ENCODE measurements at places on chromosomes 3 and 15.

DNA sequence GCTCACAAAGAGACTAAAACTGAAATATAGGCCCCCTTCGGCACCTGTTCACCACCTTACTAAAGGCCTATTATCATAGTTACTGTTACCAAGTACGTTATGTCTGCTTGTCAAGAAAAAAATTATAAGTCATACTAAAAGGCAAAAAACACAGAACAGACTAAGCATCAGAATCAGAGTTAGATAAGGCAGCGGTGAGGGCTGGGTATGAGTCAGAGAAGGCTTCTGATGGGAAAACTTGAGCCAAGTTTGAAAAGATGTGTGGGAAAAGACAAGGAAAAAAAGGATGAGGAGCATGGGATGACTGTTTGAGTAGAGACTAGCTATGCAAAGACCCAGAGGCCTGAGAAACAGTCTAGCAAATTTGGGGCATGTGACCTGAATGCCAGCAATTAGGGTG is 387.2 kb upstream of the SGO1 start:
- no peak for DNase-seq

DNA sequence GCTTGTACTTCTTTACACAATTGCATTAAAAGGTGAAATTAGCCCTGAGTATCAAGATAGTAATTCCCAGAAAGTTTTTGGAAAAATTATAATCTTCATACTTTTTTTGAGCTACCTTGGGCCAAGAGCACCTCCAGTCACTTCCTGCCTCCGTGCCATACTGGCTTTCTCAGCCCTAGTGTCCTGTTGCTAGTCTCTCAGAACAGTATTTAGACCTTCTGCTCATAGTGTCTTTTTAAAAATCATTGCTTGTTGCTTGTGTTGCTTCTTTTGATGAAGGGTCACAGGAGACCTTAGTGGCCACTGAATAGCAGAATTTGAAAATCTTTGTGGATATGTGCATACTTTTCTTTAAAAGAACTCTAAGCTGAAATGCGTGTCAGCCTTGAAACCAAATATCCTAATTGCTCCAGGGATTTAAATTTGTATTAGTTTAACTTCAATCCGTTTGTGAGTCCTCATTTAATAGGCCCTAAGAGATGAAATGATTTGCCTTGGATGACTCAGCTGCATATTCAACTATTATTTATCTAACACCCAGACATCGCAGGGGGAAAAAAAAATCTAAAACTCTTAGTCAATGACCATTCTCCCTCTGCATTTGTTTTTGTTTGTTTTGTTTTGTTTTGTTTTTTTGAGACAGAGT is 29.1 kb upstream of the LXN start:
- no peak for DNase-seq

DNA sequence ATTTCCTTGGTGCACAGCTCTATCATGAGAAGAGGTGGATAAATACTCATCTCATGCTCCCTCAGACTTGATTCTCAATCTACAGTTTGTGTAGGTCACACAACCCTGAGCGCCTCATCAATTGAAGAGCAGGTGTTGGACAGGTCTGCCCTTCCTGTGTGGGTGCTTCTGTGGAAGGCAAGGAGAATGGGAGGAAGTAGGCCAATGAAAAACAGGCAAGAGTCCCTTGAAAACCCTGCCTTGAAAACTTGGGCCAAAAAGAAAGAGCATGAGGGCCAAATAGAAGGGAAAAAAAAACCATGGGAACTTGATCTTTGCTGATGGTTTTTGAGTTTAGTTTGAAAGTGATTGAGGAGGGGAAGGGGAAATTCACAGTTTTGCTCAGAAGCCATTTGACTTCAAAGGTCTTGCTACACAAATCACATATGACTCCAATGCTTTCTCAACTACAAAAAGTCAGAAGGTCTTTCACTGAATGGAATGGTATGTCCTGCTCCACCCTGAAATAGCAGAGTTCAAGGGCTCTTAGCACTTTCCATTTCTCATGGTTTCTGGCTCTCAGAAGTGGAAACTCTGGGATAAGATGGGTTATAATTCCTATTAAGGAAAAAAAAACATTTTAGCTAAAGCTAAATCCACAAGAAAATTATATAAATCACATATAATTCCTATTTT is 37.2 kb upstream of the TM4SF1 start:
- DNase-seq: no peak

DNA sequence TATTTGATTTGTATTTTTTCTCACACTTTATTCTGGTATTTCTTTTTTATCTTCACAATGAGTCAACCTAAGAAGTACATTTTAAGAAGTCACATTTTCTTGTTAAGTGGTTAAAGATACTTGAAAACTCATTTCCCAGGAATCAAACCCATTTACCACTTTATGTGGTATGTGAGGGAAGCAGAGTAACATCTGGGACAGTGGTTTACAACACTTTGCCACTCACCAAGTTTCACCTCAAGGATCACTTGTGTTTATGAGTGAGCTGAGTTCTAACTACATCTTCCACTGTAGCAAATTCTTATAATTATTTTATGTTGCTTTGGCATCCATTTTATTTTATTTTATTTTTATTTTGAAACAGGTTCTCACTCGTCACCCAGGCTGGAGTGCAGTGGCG is 53.8 kb downstream of the IGSF11 start:
- DNase-seq: no peak

DNA sequence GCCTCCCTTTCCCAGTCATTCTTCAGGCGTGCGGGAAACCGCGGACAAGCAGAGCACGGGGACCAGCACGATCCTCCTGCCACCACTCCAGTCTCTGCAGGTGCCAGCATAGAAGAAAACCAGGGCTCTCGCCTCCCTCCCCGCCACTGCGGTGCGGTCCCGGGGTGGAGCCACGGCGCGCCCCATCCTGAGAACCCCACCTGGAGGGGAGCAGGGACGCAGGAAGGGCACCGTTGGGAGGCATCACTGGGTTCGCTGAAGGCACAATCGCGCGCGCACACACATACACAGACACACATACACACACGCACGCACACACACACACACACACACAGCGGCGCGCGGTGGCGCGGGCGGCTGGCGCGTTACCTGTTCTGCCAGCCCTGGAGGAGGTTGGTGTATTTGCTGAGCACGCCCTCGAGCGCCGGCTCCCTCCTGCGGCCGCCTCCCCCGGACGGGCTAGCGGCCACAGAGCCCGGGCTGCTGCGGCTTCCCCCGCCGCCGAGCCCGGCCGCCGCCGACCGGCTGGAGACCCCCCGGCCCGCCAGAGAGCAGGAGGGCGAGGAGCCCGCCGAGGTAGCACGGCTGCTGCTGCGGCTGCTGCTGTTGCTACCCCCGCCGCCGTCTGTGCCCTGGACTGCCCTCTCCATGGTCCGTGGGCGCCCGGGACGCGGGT is 394 bp downstream of the OSBPL10 start:
- no peak for DNase-seq

DNA sequence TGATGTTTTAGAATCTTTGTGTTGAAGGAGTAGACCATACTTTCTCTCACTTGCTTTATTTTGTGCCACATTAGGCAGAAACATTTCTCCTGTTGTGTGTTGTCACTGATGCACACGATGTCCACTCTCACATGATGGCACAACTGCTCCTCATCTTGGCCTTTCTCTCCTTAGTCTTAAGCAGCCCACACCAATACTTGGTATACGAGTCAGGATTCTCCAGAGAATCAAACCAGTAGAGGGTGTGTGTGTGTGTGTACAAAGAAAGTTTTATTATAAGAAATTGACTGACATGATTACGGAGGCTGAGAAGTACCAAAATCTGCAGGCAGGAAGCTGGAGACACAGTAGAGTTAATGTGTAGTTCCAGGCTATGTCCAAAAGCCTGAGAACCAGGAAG is 187.1 kb downstream of the ALCAM start:
- DNase-seq: no peak

- DNase-seq: no peak
Observed at GRCh38 chr3:187025254-187025655, 94.9 kb downstream of the ST6GAL1 start.

DNA sequence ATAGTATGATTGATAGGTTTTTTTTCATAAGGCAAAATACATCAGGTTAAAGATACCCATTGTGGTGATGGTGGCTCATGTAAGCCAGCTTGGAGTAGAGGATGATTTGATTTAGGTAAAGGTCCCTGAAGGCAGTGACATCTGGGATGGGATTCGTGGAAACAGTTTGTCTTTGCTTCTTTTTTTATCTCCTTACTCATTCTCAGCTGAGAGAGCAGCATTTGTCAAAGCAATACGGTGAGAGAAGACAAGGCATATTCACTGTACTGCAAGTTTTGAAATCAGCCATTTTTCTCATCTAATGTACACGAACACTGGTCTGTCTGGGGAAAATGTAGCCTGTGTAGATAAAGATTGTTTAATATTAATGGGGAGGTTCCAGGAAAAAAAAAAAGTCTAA is 749.1 kb downstream of the SQOR start:
- DNase-seq: no peak

- DNase-seq: no peak
Observed at GRCh38 chr3:118267588-118267987, 767.1 kb downstream of the IGSF11 start.

GRCh38 chr3:169815590-169816150 is 3.0 kb upstream of the LRRC34 start:
- no peak for DNase-seq

DNA sequence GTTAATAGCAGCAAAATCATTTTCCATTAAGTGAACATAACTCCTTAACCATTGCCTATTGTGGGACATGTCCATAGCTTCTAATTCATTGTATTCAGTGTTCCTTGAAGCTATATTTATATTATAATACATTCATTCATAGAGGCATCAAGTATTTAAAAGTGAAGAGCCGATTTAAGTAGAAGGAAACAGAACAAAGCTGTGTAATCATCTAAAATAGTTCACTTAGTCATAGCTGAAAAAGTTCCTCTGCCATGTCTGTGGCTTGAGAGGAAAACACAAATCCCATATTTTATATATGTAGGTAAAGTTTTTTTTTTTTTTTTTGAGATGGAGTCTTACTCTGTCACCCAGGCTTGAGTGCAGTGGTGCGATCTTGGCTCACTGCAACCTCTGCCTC is 54.5 kb downstream of the TMEM108 start:
- DNase-seq: no peak

DNA sequence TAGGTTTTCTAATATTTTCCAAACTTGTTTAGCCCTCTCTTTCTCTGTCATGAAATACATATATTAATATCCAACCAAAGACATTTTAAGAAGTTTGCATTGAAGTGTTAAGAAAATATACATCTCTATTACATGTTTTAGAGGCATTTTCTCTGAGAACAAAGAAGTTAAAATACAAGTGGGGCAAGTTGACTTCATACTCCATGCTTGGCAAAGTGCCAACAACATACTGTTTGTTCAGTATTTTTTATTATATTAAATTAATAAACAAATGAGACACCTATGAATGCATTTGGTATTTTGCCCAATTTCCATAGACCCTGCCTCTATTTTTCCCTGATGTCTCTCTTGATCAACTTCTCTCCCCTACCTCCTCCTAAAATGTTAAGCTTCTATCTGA is 232.8 kb upstream of the MRPL3 start:
- no peak for DNase-seq

DNA sequence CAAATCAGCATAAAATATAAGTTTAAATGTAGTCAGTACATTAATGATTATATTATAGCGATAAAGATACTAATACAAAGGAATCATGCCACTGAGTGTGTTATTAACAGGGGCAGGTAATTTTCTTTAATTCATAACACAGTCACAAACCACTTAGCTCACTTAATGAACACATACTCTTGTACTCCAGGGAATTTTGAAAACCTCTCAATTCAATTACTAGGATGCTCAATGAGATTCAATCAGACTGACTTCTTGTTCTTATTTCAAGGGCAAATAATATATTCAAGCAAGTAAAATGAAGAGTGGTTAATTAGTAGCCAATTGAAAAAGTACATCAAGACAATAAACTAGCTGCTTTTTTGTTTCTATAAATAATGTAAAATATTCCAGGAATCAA is 5.8 kb upstream of the SUCNR1 start:
- no peak for DNase-seq

DNA sequence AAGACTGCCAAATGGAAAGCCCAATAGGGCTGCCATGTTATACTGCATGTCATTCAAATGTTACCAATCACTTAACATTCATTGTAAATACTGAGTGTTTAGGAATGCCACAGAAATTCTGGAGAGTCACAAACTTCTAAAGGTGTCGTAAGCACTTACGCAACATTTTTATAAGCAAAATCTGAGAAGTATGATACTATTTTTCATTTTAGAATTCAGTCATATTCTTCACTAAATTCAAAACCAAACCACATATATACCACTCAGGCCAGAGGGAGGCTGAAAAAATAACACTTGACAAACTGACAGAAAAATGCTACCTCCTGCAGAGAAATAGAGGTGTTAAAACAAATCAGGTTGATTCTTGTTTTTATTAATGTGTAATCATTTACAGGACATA is 89.8 kb downstream of the THBS1 start:
- no peak for DNase-seq

DNA sequence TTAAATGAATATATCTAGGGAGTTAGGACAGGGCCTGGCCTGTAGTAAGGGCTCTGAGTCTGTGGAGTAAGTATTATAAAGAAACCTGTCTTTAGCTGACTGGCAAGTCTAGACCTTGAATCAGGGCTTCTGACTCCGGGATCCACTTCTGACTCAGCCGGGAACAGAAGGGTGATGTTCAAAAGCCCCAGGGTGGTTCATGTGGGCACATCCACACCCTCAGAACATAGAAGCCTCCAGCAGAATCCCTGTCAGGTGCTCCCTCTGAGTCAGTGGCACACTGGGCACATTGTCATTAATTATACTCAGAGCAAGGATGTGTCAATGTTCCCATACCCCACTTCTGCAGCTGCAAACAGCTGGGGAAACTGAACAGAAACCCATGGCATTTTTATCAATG is 26.7 kb upstream of the SNRK start:
- DNase-seq: no peak

DNA sequence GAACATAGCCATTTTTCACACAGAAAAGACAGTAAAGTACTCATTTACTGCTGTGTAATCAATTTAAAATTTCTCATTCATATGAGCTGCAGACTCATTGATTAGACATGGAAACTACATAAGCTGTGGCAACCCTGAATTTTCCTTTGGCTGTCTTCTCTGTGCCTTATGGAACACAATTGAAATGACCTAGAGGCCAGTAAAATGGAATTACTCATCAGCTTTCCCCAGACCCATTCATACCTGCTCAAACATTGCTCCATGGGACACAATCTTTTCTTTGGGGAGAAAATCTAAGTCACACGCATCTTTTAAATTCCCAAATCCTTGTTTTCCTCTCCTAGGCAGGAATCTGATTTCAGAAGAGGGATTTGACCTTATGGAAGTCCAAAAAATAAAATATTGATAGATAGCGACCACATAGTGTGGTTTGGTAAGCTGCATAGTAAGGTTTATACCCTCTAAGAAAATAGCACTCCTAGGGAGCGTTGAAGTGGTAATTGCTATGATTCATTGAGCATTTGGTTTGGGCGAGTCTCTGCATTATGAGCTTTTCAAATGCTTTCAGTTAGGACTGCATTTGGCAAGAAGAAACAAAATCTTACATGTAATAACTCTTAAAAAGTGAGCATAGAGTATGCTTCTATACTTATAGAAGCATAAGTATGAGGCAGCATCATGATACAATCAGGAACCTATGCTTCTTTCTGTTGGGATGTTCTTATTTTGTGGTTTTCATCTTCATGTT is 243.4 kb upstream of the GADL1 start:
- DNase-seq: no peak
